ENCODE measurements at places on chromosomes 3 and 15.

DNA sequence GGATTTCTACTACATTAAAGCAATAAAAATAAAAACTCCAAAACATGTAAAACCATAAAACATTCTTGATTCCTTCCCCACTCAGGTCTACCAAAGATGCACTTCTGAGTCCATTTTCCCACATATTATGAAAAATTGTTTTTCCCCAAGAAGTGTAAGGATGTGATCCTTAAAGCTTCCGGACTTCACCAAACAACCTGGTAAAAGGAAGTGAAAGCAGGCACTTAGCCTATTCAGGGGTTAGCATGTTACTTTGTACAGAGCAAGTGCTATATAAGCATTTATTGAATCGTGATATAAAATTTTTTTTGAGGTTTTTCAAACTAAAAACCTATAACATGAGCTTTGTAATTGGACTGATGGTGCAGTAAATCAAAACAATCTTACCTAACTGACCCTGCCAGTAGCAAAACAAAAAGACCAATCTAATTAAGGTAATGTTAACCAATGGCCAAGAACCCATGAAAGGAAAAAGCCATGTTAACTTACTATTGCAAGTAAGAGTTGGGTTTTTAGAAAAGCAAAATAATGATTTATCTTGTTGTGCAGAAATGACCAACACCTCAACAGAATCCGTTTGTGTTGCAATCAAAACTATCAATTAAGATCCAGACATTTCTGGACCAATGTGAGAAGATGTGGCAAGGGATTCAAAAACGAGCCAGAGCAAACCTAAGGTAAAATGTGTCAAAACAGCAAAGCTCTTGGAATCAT is 1.8 kb downstream of the SETD2 start:
- no peak for DNase-seq

- DNase-seq: peak; percentile 65
Measured at GRCh38 chr15:101201411-101202174, 50.3 kb downstream of the CHSY1 start.

- no peak for DNase-seq
Measured at GRCh38 chr3:32202496-32202895, 36.0 kb upstream of the CMTM8 start.

DNA sequence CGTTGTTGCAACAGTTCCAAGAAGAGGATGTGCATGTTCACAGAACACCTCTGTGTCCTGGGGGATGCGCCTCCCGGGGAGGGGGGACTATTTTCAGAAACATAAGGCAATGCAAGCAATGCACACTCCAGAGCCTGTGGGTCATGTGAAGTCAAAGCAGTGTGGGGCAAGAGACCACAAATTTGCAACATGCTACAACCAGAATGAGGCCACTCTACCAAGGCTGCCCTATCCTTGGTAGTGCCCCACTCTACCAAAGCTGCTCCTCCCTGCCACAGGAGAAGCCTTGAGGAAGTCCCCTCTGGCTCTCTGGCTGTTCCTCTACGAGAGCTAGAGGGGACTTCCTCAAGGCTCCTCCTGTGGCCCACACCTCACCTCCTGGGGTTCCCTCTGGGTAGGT is 8.4 kb upstream of the NR2C2 start:
- no peak for DNase-seq

GRCh38 chr15:37078566-37078965 is 21.8 kb downstream of the MEIS2 start:
- no peak for DNase-seq

DNA sequence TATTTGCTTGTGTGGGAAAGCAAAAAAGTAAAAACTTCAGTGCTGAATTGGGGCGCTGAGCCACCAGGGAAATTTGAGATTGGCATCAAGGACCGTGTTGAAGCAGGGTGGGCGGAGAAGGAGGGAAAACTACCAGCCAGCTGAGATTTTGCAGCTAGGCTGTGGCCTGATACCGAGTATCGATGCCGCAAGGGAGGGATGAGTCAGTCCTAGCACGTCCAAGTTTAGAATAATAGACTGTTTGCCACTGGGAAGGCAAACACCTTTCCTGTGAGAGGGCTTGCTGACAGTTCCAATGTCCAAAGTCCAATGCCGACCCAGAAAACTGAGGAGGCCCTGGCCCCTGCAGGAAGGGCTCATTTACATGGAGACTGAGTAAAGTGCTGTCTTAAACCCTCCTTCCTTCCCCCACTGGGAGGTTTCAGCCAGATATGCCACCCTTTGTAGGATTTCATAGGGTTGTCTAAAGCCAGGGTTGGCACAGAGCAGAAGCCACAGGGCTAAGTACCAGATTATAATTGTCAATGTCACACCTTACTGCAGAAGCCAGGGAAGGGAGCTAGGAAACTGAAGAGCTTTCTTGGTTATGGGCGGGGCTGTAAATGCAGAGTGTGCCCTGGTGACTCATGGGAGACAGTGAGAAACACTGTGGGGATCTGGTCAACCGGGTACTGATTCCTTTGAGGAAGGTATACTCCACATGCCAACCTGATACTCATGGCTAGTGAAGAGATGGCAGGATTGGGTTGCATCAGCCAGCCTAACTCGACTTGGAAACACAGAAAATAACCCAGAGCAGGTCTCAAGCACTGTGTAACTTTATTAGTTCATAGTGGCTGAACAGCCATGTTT is 28.4 kb upstream of the PIK3CB start:
- DNase-seq: peak; percentile 25

DNA sequence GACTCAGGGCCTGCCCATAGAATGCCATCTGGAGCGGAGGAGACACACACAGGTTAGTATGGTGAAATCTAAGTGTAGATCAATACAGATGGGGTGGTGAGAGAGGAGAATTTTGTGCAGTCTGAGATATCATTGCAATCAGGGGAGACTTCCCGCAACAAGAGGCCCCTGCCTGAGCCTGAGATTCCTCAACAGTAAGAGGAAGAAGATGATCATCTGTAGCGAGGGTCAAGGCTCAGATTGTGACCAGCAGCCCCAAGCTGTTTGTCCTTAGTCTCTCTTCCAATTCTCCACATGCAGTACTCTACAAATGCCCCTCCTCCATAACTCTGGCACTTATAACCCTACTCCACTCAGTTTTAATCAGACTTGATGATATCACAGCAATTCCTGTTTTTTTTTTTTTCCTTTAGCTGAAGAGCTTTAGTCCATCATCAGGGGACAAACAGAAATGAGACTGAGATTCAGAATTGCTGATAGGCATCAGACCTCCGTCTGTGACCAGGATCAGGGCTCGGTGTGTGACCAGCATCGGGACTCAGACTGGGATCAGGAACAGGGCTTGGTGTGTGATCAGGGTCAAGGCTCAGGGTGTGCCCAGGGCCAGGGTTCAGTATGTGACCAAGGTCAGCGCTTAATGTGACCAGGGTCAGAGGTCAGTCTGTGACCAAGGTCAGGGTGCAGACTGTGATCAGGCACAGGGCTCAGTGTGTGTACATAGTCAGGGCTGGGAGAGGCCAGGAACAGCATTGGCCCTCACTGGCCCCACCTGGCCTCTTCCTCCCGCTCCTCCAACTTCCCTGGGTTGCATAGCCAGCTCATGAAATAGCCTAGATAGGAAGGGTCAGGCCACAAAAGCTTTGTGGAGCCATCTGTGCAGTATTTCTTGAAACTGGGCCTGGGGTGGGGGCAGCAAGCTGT is 14.1 kb downstream of the LOXL1 start:
- DNase-seq: no peak

GRCh38 chr3:53845103-53845880 is 927 bp downstream of the CHDH start:
- DNase-seq: no peak

DNA sequence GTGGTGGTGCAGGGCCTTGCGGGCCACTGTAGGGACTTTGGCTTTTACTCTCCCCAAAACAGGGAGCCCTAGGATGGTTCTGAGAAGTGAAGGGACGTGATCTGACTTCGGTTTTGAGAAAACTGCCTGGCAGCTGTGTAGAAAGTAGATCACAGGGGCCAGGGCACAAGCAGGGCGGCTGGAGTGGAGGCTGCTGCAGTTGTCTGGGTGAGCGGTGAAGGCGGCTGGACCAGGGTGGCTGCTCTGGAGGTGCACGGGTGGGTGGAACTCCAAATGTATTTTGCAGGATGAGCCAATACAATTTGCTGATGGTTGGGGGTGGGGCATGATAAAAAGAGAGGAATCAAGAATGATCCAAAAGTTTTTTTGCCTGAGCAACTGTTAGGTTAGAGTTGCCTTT is 29.8 kb upstream of the TRH start:
- DNase-seq: no peak

GRCh38 chr15:85100186-85100937 is 118.7 kb downstream of the PDE8A start:
- no peak for DNase-seq

DNA sequence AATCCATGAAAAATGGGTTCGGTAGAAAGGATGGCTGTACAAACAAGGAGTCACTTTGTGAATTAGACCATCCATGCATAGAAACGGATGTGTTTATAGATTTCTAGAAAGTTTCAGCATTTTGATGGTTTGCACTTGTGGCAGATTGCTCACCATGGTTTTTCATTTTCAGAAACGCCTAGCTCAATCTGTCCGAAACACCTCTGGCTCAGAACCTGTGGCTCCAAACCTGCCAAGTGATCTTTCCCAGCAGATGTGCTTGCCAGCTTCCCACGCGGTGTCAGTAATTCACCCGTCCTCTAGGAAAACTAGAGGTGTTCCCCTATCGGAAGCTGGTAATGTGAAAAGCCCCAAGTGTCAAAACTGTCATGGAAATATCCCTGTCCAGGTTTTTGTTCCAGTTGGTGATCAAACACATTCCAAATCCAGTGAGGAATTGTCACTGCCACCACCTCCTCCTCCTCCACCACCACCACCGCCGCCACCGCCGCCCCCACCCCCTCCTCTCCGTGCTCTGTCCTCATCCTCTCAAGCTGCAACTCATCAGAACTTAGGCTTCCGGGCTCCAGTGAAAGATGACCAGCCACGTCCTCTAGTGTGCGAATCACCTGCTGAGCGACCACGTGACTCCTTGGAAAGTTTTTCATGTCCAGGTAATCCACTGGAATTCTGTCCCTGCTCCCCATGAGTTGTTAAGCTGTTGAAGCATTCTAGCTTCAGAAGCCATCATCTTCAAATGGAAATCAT is 21.2 kb downstream of the WHAMM start:
- no peak for DNase-seq
